ENCODE measurements at places on chromosomes 1 and 21.

GRCh38 chr21:39197448-39198233 lies 14.4 kb upstream of the PSMG1 start:
- DNase-seq = no peak

- DNase-seq = no peak
Measured at GRCh38 chr1:212237651-212238050, 47.6 kb upstream of the PPP2R5A start.

GRCh38 chr1:170735366-170736263 lies 71.7 kb downstream of the PRRX1 start:
- no peak for DNase-seq

DNA sequence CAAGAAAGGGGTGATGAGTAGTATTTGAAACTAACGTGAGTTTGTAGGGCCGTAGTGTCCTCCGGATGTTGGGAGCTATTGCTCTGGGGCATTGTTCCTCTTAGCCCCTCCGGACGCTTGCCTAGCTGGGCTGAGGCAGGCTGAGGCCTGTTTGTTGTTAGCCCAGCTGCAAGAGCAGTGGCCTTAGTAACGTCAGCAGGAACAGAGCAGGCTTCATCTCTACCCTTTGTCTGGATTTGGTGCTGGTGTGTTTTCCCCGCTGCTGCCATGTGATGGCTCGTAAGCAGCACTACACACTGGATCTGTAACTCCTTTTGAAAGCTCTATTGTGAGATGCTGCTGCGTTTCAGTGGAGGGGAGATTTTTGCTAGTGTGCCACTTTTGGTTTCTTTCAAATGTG lies 57.6 kb downstream of the DNM3 start:
- no peak for DNase-seq

GRCh38 chr1:44500181-44501046 lies 95.4 kb downstream of the RNF220 start:
- DNase-seq = no peak

- no peak for DNase-seq
Measured at GRCh38 chr1:2778220-2778592, 23.3 kb downstream of the TTC34 start.

GRCh38 chr1:8733484-8733883 lies 84.0 kb downstream of the RERE start:
- no peak for DNase-seq

GRCh38 chr1:40401473-40402201 lies 28.1 kb downstream of the SMAP2 start:
- no peak for DNase-seq

- no peak for DNase-seq
Measured at GRCh38 chr1:201705389-201705788, 123.6 kb upstream of the IPO9 start.

- DNase-seq = no peak
Measured at GRCh38 chr1:54977533-54978297, 2.7 kb upstream of the TMEM61 start.

- no peak for DNase-seq
Measured at GRCh38 chr1:245700631-245701030, 545.8 kb downstream of the KIF26B start.

GRCh38 chr1:167152192-167152876 lies 58.5 kb downstream of the STYXL2 start:
- no peak for DNase-seq

DNA sequence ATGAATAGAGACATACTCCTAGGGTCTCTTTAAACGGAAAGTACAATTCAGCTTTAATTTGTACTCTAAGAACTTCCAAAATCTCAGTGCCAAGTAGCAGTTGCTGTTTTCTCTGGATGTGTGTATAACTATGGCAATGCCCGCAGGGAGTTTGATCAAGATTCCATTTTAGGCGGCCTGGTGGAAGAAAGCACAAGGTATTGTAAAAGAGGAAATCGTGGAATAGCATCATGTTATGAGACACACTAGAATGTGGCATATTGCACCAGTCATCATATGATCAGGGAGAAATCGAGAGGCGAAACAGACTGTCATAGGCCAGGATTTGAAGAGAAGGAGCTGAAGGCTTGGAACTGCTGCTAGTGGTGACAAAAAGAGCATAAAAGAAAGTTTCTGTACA lies 316.2 kb upstream of the FMN2 start:
- DNase-seq = no peak

GRCh38 chr1:21118167-21118566 lies 58.5 kb downstream of the EIF4G3 start:
- no peak for DNase-seq

DNA sequence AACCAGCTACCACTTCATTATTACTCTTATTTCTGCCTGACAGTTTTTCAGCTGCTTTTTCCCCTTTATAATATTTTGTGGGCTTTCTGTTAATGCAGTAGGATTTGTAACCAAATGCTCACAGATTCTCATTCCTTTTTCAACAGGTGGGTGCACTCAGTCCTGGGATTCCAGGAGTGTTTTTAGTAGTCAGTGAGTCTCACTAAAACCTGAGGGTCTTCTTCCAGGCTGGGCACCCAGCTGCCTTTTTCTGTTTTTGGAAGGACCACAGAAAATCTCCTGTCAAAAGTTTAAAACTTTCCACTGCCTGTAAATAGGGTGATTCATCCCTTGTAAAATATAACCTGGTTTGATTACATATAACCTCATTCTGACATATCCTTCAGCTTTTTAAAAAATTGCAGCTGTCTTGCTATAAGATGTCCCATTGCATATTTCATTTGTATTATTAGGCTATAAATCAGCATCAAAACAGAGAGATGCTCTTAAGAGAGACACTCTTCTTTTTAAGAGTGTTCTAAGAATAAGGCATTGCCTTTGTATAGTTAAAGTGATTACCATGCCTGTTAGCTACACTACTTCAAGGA lies 16.8 kb upstream of the CEP350 start:
- DNase-seq = no peak

- no peak for DNase-seq
Measured at GRCh38 chr1:194658090-194658439, 1471.7 kb upstream of the B3GALT2 start.

- DNase-seq = no peak
Measured at GRCh38 chr1:63918418-63918945, 144.7 kb downstream of the ROR1 start.

DNA sequence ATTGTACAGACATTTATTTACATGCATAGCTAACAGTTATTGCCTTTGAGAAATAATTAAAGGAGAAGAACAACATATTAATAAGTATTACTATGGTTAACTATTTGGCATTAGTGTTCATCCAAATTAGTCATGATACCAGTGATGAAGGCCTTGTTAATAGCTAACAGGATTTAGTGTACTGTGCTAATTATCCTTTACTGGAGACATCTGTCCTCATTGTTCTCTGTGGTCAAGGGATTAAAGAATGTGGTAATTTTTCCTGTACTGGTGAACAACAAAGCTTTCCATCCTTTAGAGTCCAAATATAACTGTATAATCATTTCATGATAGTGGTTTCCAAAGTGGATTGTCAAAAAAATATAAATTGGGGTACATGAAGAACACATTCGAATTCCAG lies 103.9 kb downstream of the ADGRL4 start:
- no peak for DNase-seq

GRCh38 chr1:248872752-248873408 lies 14.0 kb upstream of the ZNF692 start:
- no peak for DNase-seq

- no peak for DNase-seq
Measured at GRCh38 chr21:45309069-45309986, 21.6 kb upstream of the POFUT2 start.

- no peak for DNase-seq
Measured at GRCh38 chr1:9293241-9293532, 493 bp downstream of the SPSB1 start.

DNA sequence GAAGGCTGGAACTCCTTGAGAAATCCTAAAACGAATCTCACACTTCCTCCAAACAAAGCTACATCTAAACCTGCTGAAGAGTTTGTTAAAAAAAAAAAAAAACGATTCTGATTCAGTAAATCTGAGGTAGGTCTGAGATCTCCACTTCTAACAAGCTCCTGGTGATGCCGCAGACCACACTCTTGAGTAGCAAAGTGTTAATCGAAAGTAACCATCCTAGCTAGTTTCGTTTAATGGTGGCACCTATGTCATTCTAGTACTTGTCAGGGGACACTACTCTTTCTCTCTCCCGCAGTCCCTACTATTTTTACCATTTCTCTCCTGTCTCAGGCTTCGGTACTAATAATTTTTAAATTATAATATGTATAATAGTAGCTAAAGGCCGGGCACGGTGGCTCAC lies 2.1 kb downstream of the CLCC1 start:
- DNase-seq = no peak

DNA sequence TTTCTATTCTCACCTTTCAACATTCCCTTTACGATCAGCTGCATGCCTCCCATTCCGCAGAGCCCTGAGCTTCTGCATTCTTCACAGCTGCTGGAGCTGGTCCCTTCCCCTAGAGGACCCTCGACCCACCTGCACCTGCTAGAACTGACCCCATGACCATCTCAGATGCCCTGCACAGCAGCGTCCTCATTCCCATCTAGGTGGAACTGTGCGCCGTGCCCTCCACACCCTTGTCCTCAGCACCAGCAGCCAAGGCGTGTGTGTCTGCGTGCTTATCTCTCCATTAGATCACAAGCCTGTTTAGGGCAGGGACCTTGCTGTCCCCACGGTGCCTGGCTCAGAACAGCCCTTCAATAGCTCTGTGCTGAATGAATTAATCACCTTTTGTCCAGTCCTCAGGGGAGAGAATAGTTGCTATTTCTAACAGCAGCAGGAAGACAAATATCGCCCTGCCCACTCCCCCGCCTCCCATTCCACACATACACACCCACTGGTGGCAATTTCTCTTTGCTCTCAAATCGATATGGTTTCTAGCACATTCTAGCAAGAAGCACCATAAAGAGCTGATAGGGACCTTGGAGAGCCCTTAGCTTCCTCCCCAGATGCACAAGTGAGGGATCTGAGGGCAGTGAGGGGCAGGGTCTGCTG lies 61.7 kb downstream of the KCNN3 start:
- DNase-seq = no peak

DNA sequence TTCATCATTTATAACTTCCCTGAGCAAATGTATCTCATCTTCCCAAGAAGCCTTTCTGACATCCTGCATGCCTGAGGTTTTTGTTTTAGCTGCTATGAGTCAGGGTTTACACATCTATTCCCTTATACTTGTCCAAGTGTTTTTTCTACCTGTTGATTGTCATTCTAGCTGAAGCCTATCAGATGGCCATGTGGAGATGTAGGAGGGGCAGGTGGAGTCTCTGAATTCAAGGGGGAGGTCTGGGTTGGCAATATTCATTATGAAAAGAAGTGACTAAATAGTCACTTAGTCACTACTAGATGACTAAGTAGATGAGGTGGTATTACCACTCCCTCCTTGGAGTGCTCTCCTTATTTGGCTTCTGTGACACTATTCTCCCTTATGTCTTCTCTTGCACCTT lies 52.4 kb downstream of the XCL1 start:
- DNase-seq = no peak

GRCh38 chr1:201745023-201745422 lies 83.9 kb upstream of the IPO9 start:
- DNase-seq = no peak

GRCh38 chr1:68600049-68600661 lies 103.3 kb upstream of the DEPDC1 start:
- no peak for DNase-seq

DNA sequence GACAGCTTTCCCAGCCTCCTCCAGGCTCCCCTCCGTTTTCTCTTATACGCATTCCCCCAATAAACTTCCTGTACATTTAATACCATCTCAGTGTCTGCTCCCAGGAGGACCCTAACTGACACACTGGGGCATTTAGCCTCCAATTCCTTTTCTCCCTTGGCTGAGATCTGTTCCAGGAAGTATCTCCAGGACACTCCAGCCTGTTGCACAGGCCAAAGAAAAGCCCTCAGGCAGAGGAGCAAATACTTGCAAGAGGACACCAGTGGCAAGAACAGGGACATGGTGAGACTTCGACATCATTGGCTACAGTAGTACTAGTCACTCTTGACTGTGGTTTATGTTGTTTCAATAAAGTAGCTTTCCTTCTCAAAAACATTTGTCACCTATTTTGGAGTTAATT lies 4.7 kb upstream of the SYNJ1 start:
- no peak for DNase-seq

GRCh38 chr1:14094611-14095400 lies 394.8 kb downstream of the PRDM2 start:
- DNase-seq = no peak

DNA sequence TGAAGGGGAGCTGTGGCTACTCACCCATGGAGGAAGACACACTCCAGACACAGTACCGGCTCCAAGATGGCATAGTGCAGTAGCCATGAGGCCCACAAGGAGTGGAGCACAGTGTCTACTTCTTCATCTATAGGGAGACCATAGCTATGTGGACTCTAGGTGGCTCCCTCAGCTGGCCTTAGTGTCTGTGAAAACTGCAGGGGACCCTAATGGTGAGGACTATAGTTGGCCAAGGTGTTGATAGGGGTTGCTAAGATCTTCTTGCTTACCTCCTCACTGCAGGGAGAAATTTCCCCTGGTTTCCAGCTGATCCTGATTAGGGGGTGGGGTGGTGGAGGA lies 58.9 kb downstream of the DIPK1A start:
- DNase-seq = no peak

DNA sequence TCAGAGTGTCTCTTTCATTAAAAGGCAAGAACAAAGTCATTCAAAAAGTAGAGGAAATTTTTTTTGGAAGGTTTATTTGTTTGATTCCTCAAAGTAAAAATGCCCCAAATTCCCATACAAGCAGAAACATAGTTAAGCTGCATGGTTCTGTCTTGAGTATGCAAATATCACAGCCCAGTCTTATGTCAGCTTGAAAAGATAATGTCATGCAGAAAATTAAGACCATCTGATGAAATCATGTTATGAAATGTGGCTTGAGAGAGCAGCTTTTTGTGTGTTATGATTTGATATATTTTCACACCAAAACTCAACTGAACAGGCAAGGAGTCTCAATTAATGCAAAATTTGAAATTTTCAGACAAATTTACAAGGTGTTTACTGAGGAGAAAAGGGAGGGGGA lies 411.0 kb downstream of the LMO4 start:
- no peak for DNase-seq

DNA sequence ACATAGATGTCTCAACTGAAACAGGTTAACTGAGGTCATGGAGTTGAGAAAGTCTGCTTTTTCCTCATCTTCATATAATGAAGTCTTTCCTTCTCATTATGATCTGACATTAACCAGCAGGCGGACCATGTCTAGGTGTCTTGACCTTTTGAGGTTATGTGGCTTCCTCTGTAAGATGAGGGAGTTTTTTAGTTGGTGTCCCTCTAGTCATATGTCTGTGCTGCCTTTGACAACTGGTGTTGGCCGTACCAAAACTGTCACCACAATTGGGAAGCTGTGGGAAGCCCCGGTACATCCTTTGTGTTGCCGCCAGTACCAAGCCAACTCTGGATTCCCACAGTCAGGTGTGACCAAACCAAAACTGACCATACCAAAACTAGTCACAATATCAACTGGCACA lies 105.1 kb downstream of the PBX1 start:
- DNase-seq = no peak

Data from stimulated activated CD8-positive, alpha-beta memory T cell treated with anti-CD3 and anti-CD28 coated beads, Interleukin-4, amount 100 ng/mL, for 1 hour (primary cell).